A549 treated with GW870086 at 1 μM for 4 hours (cell line): ENCODE measurements at places on chromosomes 6 and 20. TPM values are rescaled to one million over a fixed set of nuclear protein-coding genes. Genes with fewer than 3 reads are reported as not detected.

The CST4 gene
- total RNA-seq: not detected in 5 replicates

The HLA-G gene
- total RNA-seq: not detected in 5 replicates

The ANKEF1 gene
- 6.5 to 7.2 TPM (median 6.9 TPM) in 5 replicates for total RNA-seq

The CAGE1 gene
- 0.20 TPM in 1 of 5 replicates, not detected in the others for total RNA-seq

The TRIM31 gene
- 0.33 to 1.4 TPM (median 0.83 TPM) in 5 replicates for total RNA-seq

The FAM217A gene
- total RNA-seq: not detected in 5 replicates

The MAS1 gene
- not detected in 5 replicates for total RNA-seq

The TFAP2D gene
- total RNA-seq: not detected in 5 replicates

The BTBD3 gene
- 13.7 to 19.7 TPM (median 17.2 TPM) in 5 replicates for total RNA-seq

The XKR7 gene
- 0.01 TPM in 1 of 5 replicates, not detected in the others for total RNA-seq

The SUPT3H gene
- 2.7 to 5.3 TPM (median 4.5 TPM) in 5 replicates for total RNA-seq

The MRAP2 gene
- 1.4 to 2.0 TPM (median 1.9 TPM) in 5 replicates for total RNA-seq

The NRSN2 gene
- 48.1 to 63.4 TPM (median 61.6 TPM) in 5 replicates for total RNA-seq

The EMILIN3 gene
- 0.34 to 0.49 TPM (median 0.39 TPM) in 5 replicates for total RNA-seq

The RUNX2 gene
- 1.5 to 2.0 TPM (median 1.8 TPM) in 5 replicates for total RNA-seq

The SNTA1 gene
- 8.3 to 12.7 TPM (median 10.1 TPM) in 5 replicates for total RNA-seq

The MLIP gene
- 0.13 TPM in 1 of 5 replicates, not detected in the others for total RNA-seq

The CNKSR3 gene
- total RNA-seq: 6.3 to 9.3 TPM (median 7.8 TPM) in 5 replicates

The LIN28B gene
- total RNA-seq: 0.97 to 1.6 TPM (median 1.4 TPM) in 5 replicates

The BPIFB1 gene
- 0.08 to 0.10 TPM in 2 of 5 replicates, not detected in the others for total RNA-seq

The OR12D3 gene
- total RNA-seq: not detected in 5 replicates

The IYD gene
- 0.02 to 0.16 TPM (median 0.03 TPM) in 3 of 5 replicates, not detected in the others for total RNA-seq

The SOX4 gene
- total RNA-seq: 6.5 to 11.3 TPM (median 9.5 TPM) in 5 replicates

The HLA-DQB1 gene
- not detected in 5 replicates for total RNA-seq

The CD83 gene
- total RNA-seq: 1.6 to 2.0 TPM (median 1.9 TPM) in 5 replicates

The MCHR2 gene
- not detected in 5 replicates for total RNA-seq

The SPATA2 gene
- 6.9 to 9.0 TPM (median 8.4 TPM) in 5 replicates for total RNA-seq

The FAM209B gene
- 0.21 to 0.72 TPM (median 0.48 TPM) in 5 replicates for total RNA-seq

The SYS1 gene
- 28.2 to 34.9 TPM (median 30.6 TPM) in 5 replicates for total RNA-seq

The CCDC170 gene
- total RNA-seq: 0.07 to 0.17 TPM (median 0.13 TPM) in 4 of 5 replicates, not detected in the other

The DDAH2 gene
- total RNA-seq: 26.8 to 31.8 TPM (median 27.9 TPM) in 5 replicates

The SLX4IP gene
- total RNA-seq: 2.0 to 3.0 TPM (median 2.4 TPM) in 5 replicates

The MUCL3 gene
- total RNA-seq: 0.03 to 0.09 TPM (median 0.06 TPM) in 4 of 5 replicates, not detected in the other

The MOG gene
- total RNA-seq: not detected in 5 replicates

The TINAG gene
- total RNA-seq: not detected in 5 replicates

The ID4 gene
- total RNA-seq: 0.72 to 1.3 TPM (median 0.88 TPM) in 5 replicates

The KIF6 gene
- total RNA-seq: 0.09 to 0.50 TPM (median 0.17 TPM) in 5 replicates

The SLC22A2 gene
- total RNA-seq: 0.14 TPM in 1 of 5 replicates, not detected in the others

The VGLL2 gene
- not detected in 5 replicates for total RNA-seq

The BPIFB2 gene
- not detected in 5 replicates for total RNA-seq

The TCF15 gene
- total RNA-seq: not detected in 5 replicates
